Stimulated activated CD4-positive, alpha-beta T cell treated with anti-CD3 and anti-CD28 coated beads, Interleukin-4, amount 100 ng/mL, for 24 hours (primary cell): ENCODE measurements at places on chromosomes 3 and 15.

DNA sequence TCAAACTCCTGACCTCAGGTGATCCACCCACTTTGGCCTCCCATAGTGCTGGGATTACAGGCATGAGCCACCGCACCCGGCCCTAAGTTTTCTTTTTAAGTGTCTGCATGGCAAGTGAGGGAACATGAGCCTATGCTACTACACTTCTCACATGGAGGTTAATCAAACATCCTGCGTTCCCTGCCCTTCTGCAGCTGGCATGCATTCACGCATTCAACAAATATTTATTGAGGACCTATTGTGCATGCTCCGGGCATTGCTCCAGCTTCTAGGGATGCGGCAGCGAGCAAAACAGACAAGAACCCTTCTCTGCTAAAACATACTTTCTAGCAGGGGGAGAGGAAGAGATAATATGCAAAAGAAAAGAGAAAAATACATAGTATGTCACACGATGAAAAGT, 42.6 kb upstream of the ACKR4 start:
- no peak for DNase-seq

DNA sequence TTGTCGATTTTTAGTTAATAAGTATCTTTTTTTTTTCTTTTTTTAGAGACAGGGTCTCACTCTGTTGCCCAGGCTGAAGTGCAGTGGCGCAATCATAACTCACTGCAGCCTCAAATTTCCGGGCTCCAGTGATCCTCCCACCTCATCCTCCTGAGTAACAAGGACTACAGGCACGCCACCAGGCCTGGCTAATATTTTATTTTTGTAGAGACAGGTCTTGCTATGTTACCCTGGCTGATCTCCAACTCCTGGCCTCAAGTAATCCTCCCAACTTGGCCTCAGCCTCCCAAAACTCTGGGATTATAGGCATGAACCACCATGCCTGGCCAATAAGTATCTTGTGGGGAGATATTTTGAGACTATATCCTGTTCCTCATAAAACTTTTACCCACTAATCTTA, 29.4 kb upstream of the ARID3B start:
- no peak for DNase-seq

DNA sequence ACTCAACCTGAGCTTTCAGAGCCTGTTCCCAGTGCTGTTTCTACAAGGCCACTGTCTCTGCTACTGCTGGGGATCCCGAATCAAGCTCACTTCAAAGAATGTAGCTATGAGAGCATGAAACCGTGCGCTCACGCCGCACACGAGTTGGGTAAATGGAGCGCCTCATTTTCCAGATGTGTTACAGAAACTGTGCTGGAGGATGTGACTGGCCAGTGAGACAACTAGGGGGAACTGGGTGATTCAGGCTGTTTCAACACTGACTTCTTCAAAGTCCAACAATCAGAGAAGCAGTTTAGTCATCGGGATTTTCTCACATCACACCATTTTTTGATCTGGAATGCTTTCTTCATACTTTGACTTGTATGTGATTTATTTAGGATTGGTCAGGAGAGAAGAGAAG, 3.5 kb downstream of the ZNF710 start:
- peak; percentile 52 for DNase-seq

GRCh38 chr15:62165793-62166375, 799 bp upstream of the C2CD4B start:
- DNase-seq: no peak

DNA sequence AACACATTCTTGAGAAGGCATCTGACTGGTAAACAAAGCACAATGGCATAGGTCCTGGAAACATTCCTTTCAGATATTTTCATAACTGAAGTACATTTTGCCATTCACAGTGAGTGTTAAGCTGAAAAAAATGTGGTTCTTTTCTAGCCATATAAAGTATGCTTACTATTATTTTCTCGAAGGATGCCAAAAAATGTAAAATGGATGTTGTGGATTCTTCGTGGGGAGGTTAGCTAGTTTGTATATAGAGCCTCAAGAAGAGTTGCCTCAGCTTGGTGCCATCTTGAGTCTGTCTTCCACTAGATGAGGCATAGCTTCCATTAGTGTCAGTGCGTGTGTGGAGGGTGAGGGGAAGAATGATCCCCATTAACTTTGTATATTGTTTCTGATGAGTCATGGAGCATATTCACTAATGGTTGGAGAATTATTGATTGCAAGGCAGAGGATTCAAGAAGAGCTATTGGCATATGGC, 4.1 kb downstream of the MBNL1 start:
- peak; percentile 62 for DNase-seq

DNA sequence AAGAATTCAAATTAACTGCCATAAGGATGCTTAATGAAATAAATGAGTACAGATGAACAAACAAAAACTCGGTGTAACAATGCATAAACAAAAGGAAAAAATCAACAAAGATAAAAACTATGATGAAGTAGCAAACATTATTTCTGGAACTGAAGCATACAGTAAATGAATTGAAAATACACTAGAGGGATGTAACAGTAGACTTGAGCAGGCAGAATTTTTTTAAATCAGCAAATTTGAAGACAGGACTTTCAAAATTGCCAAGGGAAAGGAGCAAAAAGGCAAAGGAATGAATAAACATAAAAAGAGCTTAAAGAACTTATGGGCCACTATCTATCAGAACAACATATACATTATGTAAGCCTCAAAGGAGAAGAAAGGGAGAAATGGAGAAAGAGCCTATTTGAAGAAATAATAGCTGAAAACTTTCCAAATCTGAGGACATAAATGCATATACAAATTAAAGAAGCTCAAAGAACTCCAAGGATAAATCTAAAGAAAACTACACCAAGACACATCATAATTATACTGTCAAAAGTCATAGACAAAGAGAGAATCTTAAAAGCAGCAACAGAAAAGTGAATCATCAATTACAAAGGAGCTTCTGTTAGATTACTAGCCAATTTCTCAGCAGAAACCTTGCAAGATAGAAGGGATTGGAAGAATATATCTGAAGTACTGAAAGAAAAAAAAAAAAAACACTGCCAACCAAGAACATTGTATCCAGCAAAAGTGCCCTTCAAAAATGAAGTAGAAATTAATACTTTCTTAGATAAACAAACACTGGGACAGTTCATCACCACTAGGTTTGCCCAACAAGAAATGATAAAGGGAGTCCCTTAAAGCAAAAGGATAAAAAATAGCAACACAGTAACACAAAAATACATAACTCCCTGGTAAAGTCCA, 15.5 kb downstream of the TOP2B start:
- no peak for DNase-seq

DNA sequence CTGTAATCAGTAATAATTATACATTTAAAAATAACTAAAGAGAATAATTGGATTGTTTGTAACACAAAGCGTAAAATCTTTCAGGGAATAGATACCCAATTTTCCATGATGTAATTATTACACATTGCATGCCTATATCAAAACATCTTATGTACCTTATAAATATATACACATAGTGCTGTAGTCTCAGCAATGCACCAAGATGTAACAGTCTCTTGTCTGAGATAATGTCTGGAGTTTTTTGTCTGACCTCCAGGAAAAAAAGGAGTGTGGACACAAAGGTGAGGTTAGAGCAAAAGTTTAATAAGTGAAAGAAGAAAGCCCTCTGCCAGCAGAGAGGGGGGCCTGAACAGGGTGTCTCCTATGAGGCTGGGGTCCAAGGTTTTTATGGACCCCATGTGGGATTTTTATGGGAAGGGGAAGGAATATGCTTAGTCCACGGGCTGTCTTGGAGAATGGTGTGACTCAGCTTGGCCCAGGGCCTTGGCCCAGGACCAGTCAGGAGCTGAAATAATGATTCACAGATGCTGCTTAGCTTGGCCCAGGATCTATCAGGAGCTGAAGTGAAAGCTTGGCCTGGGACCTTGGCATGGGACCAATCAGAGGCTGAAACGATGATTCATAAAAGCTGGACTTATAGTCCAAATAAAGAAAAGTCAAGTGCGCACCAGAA, 545.0 kb downstream of the ZPLD1 start:
- DNase-seq: no peak

DNA sequence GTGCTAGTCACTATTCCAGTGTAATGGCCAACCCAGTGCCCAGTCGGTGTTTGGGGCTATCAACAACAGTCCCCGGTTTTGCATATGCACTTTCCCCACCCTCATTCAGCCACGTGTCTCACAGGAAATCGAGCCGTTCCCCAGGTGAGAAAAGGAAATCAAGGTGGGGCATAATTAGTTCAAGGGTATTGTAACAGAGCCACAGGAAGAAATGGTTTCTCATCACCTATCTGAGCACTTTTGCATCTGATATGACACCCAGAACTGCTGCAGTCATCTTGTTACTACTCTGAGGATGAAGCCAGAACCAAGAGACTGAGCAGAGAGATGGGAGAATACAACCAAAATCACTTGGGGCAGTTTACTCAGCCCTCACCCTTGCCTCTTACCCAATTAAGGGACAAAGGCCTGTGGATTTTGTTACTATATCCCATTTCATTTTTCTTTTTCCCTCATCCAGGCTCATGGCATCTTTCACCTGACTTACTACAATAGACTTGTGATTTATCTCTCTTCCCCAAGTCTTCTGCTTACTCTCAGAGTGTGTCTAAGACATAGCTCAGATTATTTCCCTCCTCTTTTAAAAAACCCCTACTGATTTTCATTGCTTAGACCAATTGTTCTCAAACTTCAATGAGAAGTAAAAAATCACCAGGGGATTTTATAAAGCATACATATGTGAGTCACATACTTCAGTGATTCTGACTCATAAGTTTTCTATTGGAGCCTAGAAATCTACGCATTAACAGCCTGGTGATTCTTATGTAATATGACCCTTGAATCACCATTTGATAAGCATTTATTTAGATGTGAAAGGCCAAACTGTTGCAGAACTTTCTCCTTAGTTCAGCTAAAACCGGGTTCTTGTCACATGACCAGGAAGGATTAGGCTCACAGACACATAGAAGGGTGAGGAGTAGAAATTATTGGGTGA, 40.5 kb downstream of the TRAT1 start:
- peak; percentile 38 for DNase-seq

GRCh38 chr3:118110211-118110610, 924.4 kb downstream of the IGSF11 start:
- no peak for DNase-seq

DNA sequence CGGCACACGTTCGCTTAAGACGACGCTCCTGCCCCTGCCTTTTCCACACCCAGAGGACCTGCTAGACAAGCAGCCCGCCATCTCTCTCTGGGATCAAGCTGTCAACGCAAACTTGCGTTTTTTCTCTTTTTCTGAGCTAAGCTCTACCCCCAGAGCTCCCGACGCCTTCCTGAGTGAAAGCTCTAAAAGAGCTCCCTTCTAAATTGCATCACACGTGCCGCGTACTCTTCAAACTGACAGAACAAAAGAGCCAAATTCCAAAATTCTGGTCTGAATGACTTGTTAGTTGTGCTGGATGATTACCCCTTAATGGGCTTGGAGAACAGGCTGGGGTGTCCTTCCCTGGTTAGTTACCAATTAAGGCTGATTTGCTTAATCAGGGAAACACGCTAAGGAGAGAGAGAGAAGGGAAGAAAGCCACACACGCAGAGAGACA, 81.2 kb downstream of the MDFIC2 start:
- DNase-seq: no peak

DNA sequence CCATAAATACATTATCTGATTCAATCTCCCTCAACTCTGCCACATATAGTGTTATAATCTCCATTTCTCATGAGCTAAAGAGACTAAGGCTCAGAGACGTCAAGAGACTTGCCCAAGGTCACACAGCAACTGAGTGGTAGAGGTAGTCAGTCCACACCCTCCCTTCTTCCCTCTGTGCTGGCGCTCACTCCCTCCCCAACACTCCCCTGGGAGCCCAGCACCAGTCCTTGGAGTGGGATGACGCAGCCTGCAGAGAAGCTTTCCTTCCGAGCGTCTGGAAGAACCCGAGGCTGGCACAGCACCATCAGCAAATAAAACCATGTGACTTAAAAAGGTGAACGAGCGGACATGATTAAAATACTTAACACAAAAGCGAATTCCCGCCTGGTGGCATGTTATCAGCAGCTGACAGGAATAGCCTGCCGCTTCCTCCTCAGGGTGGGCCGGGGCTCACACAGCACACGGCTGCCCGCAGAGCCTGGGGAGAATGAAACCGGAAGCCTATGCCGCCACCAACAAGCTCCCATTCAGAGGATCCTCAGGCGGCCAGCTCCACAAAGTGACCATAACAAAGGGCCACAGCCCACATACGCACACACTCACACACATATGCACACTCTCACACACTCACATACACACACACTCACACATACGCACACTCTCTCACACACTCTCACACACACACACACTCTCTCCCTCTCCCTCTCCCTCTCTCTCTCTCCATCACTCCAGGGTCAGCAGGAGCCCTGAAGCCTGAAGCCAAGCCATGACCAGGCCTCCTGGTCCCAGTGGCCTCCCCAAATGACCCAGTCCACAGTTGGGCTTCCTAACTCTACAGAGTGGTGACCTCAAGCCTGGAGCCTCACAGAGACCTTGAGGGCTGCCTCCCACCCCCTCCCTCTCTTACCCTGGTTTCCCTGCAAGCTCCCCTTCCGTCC, 120.5 kb downstream of the XXYLT1 start:
- peak; percentile 6 for DNase-seq

DNA sequence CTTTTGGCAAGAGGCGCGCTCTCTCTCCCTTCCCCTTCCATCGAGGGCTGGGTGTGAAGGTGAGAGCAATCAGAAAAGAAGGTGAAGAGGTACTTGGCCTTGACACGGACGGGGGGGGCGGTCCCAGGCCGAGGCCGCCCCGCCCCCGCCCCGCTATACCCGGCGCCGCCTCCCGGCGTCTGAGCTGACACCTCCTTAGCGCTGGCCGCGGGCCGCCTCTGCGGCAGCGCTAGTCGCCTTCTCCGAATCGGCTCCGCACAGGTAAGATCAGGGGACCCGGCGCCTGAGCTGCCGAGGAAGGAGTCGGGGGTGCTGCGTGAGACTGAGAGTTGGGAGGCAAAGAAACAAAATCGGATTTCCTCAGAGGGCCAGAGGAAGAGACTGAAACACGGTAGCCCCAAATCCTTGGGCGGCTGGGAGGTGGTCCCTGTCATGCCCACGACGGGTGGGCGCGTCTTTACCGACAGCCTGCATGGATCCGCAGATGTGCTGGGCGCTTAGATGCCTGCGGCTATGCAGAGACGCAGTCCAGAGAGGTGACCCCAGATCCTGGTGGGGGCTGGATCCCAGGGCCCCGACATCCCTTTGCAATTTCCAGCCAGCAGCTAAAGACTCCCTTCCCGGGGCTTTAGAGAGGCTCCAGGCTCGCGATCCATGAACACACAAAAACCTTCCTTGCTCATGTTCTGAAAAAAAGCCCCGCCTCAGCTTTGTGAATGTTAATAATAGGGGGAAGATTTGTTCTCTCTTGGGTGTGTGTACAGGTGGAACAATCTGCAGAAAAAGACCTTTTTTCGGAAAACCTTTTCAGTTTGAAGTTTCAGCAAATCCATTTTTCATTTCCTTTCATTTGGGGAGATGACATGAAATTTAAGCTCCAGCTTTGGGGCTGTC, at the start of gene ENTPD3:
ENTPD3 (plus strand) TSS at position 184 of the 894 bp plus-strand sequence. CDS start 874 bp downstream, outside the sequence.
- peak; percentile 12 for DNase-seq
